ENCODE measurements at places on chromosomes 7 and 10. TPM values are rescaled to one million over a fixed set of nuclear protein-coding genes. Genes with fewer than 3 reads are reported as not detected.

- peak overlapping the region; percentile 13 for H3K4me3 ChIP-seq
- no peaks in the 10 kb centered on the region for H3K36me3 ChIP-seq
- no peaks in the 10 kb centered on the region for H3K27me3 ChIP-seq
Measured at GRCh38 chr7:95772771-95773581, 622 bp downstream of the DYNC1I1 start.

DNA sequence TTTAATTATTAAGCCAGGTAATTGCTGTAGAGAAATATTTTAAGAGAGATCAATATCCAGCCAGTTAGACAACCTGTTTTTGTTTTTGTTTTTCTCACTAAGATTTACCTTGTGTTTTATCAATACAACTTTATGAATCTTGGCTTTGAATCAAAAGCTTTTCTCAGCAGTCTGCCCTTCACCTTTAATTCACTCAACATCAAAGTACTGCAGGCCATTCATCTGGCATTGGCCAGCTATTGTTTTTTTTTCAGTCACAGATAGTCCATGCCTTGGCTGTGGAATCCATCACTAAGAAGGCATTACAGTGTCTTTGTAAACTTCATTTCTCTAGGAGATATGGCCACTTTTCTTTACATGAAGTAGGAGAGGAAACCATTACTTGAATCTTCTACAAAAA is 20.2 kb downstream of the SGCE start:
- no peak overlapping the region for H3K4me3 ChIP-seq
- no peak for DNase-seq
- H3K27me3 ChIP-seq = no peaks in the 10 kb centered on the region

- no peaks in the 10 kb centered on the region for H3K27me3 ChIP-seq
- peaks cover 8% of the 10 kb centered on the region for H3K4me1 ChIP-seq
- H3K27ac ChIP-seq = no peak overlapping the region
- no peaks in the 10 kb centered on the region for H3K36me3 ChIP-seq
- DNase-seq = no peak
- H3K4me3 ChIP-seq = peak overlapping the region; percentile 27
Measured at GRCh38 chr10:130190737-130191115, 54.5 kb downstream of the GLRX3 start.

Gene RASSF4
- total RNA-seq = 50.8 TPM

- no peaks in the 10 kb centered on the region for H3K4me1 ChIP-seq
- H3K36me3 ChIP-seq = peaks cover 4% of the 10 kb centered on the region
- DNase-seq = no peak
- H3K4me3 ChIP-seq = no peak overlapping the region
- H3K27ac ChIP-seq = no peak overlapping the region
- no peaks in the 10 kb centered on the region for H3K27me3 ChIP-seq
Measured at GRCh38 chr7:6020371-6021286, 10.5 kb upstream of the ANKRD61 start.

DNA sequence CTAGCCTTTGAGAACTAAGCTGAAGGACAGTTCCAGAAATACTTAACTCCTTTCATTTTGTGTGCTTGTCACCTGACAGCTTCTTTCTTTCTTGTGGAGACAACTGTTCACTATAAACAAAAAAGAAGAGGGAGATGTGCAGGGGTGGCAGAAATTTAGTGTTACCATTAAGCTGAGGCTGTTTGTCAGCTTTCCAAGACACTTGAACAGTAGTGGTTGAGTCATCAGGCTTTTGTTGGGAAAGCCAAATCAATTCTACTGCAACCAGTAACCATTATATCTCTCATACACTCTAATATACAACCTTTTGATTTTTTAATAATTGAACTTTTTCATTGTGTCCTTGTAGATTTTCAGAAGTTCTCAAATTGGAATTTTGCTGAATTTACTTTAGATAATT is 75.3 kb downstream of the POLL start:
- H3K4me1 ChIP-seq = no peaks in the 10 kb centered on the region
- DNase-seq = no peak
- H3K27ac ChIP-seq = no peak overlapping the region
- no peaks in the 10 kb centered on the region for H3K27me3 ChIP-seq
- no peaks in the 10 kb centered on the region for H3K36me3 ChIP-seq

- H3K27ac ChIP-seq = peak within 1 kb of the TSS; percentile 90
- H3K4me3 ChIP-seq = peak within 1 kb of the TSS; percentile 30
- peak; percentile 99 for DNase-seq
- H3K27me3 ChIP-seq = no peaks in the 10 kb centered on the region
Measured at GRCh38 chr7:95596198-95597063, at the start of gene PDK4. Gene PDK4, minus strand, starts transcription at chr7:95596516. Its CDS starts 223 bp downstream, at chr7:95596293.

DNA sequence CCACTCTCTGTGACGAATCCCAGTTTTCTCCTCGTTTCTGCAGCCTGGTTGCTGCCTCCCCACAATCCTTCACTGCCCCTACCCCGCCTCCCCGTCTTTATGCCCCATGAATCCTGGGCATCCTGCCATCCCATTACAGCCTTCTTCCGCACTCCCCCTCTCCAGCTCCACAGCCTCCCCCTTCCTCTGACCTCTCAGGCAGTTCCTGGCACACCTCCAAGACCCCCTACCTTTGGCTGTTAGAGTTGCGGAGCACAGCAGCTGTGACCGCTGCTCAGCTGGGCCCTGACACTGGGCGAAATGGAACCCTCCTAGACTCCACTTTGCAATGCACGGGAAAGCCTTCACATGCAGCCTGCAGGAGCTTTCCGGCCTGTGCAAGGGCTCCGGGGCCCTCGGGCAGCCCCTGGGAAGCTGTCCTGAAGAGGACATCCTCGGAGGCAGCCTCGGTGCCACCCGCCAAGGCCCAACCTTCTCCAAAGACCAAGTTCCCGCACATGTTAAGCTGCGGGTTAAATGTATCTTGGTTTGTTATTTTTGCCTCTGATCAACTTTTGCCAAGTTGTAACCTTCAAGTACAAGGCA is 400.7 kb upstream of the MKI67 start:
- DNase-seq = peak; percentile 6
- no peak overlapping the region for H3K27ac ChIP-seq
- H3K4me1 ChIP-seq = no peaks in the 10 kb centered on the region
- no peak overlapping the region for H3K4me3 ChIP-seq
- no peaks in the 10 kb centered on the region for H3K27me3 ChIP-seq
- H3K36me3 ChIP-seq = no peaks in the 10 kb centered on the region

GRCh38 chr10:97428572-97428981 is 2.6 kb downstream of the PGAM1 start:
- peaks cover 31% of the 10 kb centered on the region for H3K4me1 ChIP-seq
- no peaks in the 10 kb centered on the region for H3K27me3 ChIP-seq
- no peak for DNase-seq
- no peak overlapping the region for H3K4me3 ChIP-seq

GRCh38 chr10:49758249-49758930 is 3.7 kb downstream of the OGDHL start:
- no peak overlapping the region for H3K4me3 ChIP-seq
- H3K36me3 ChIP-seq = no peaks in the 10 kb centered on the region
- H3K27ac ChIP-seq = no peak overlapping the region
- peaks cover 12% of the 10 kb centered on the region for H3K4me1 ChIP-seq
- no peaks in the 10 kb centered on the region for H3K27me3 ChIP-seq
- no peak for DNase-seq

GRCh38 chr10:81108516-81109199 is 571.0 kb downstream of the SH2D4B start:
- no peak for DNase-seq
- H3K4me1 ChIP-seq = no peaks in the 10 kb centered on the region
- H3K27ac ChIP-seq = no peak overlapping the region
- H3K4me3 ChIP-seq = no peak overlapping the region

GRCh38 chr10:125057158-125058001 is 103.0 kb downstream of the CTBP2 start:
- no peak overlapping the region for H3K4me3 ChIP-seq
- H3K27me3 ChIP-seq = no peaks in the 10 kb centered on the region
- peak overlapping the region; percentile 59 for H3K27ac ChIP-seq

GRCh38 chr10:124007102-124007772 is 86.2 kb downstream of the CHST15 start:
- no peak overlapping the region for H3K27ac ChIP-seq
- no peak for DNase-seq
- no peaks in the 10 kb centered on the region for H3K27me3 ChIP-seq
- H3K4me3 ChIP-seq = no peak overlapping the region
- no peaks in the 10 kb centered on the region for H3K4me1 ChIP-seq

Gene OR2A7
- 14.5 TPM for total RNA-seq

DNA sequence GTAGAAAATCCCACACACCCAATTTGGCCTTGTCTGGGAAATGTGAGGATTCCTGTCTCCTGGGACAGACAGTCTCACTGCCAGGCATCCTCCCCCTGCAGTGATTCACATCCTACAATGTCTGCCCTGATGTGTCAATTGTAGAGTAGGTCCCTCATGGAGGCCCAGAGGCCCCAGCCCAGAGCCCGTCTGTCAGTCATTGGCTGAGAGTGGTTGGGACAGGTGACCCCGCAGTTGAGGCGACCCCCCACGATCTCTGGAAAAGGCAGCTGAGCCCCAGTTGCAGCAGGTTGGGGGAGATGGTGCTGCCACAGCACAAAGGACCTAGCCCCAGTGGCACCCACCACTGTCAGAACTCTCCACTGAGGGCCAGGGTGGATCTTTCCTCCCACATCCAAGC is 84.3 kb upstream of the INSIG1 start:
- DNase-seq = no peak
- H3K4me3 ChIP-seq = no peak overlapping the region
- H3K27ac ChIP-seq = peak overlapping the region; percentile 91
- H3K36me3 ChIP-seq = no peaks in the 10 kb centered on the region
- H3K4me1 ChIP-seq = peaks cover 29% of the 10 kb centered on the region

DNA sequence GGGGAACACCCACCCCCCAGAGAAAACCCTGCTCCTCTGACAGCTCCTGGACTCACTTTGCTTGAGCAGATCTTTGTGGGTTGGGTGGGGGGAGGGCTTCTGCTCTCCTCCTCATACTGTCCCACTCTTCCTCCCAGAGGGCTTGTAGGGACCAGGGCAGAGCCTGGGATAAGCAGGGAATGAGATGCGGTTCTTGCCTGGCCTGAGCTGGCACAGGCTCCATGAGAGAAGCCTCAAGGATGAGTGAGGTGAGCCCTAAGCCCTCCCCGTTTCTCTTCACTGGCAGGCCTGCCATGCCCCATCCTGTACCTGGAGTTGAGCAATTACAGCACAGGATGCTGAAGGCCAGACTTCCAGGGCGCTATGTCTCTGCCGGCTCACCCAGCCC is 134.7 kb downstream of the ADAM12 start:
- H3K27me3 ChIP-seq = no peaks in the 10 kb centered on the region
- DNase-seq = no peak
- no peaks in the 10 kb centered on the region for H3K4me1 ChIP-seq
- H3K27ac ChIP-seq = no peak overlapping the region
- H3K4me3 ChIP-seq = no peak overlapping the region

GRCh38 chr10:62380016-62380415 is 5.8 kb downstream of the ZNF365 start:
- no peaks in the 10 kb centered on the region for H3K27me3 ChIP-seq
- H3K27ac ChIP-seq = no peak overlapping the region
- H3K4me1 ChIP-seq = no peaks in the 10 kb centered on the region
- H3K4me3 ChIP-seq = no peak overlapping the region
- H3K36me3 ChIP-seq = no peaks in the 10 kb centered on the region

Gene MMD2
- not detected for total RNA-seq

DNA sequence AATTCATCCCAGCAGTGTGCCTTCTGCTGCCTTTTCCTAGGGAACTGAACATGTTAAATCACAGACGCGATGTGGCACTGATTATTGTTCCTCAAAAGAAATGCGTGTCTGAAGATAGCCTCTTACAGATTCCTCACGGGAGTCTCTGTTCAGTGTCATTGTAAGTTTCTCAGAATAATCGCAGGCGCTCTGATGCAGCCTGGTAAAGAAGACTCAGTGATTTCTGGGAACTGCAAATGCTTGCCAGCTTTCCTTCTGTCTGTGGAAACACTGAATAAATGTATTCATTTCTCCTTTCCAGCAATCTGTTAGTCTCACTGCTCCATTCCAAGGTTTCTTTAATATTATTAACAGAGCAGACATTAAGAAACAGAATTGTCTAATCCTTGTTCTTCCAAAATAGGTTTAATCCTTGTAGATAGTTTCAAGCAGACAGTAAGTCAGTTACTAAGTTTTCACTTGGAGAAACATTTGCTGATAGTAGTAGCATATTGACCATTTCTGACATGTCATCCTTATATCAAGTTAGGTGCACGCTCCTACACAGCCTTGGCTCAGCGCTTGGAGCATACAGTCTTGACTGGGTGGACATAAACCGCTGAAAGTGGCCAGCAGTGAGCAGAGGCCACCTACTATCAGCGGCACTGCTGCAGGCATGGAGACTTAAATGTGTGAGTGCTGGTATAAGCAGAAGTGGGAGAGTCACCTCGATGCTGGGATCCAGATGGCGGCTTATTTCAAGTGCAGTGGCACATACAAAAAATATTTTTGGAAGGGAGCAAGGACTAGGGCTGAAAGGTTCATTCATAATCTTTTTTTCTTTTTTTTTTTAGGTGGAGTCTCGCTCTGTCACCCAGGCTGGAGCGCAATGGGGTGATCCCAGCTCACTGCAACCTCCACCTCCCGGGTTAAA is 27.7 kb downstream of the MMRN2 start:
- H3K27me3 ChIP-seq = no peaks in the 10 kb centered on the region
- H3K36me3 ChIP-seq = peaks cover 2% of the 10 kb centered on the region
- no peaks in the 10 kb centered on the region for H3K4me1 ChIP-seq
- H3K27ac ChIP-seq = no peak overlapping the region
- no peak overlapping the region for H3K4me3 ChIP-seq

Gene GRK5
- total RNA-seq = 4.9 TPM

- no peaks in the 10 kb centered on the region for H3K4me1 ChIP-seq
- H3K4me3 ChIP-seq = no peak overlapping the region
- no peaks in the 10 kb centered on the region for H3K27me3 ChIP-seq
- H3K27ac ChIP-seq = no peak overlapping the region
Measured at GRCh38 chr10:1229116-1229515, 172.9 kb downstream of the WDR37 start.

Gene ZNF365
- total RNA-seq = 1.0 TPM

Gene CNTNAP2
- 1.0 TPM for total RNA-seq

DNA sequence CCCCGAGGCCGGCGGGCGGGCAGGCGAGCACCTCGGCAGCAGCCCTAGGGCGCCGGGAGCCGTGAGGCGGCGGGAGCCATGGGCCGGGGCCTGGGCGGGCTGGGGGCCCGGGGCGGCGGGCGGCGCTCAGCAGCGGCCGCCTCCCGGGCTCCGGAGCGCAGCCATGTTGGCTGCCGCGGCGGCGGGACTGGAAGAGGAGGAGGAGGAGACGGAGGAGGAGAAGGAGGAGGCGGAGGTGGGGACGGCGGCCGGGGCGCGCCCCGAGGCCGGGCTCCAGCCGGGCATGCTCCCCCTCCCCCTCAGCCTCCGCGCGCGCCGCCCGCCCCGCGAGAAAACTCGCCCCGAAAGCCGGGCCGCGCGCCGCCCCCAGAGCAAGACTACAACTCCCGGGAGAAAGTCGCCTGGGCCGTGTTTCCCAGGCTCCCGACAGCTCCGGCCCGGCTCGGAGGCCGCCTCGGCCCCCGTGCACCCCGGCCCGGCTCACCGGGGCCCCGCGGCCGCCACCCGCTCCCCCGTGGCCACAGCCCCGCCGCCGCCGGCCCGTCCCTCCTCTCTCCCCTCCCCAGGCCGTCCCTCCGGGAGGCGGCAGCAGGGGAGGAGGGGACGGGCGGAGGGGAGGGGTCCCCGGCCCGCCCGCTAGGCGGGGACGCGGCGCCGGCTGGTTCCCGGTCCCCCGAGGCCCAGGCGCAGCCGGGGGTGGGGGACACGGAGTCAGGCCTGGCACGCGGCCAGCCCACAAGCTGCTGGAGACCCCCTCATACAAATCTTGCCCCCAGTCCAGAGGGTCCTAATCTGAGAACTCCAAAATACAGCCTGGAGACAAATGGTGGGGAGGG is at the start of gene DLG5:
TSS of gene DLG5 (minus strand) at position 190 of the 836 bp plus-strand sequence. CDS start 235 bp downstream, outside the sequence.
- peak; percentile 64 for DNase-seq
- no peaks in the 10 kb centered on the region for H3K36me3 ChIP-seq
- peaks cover 31% of the 10 kb centered on the region for H3K4me1 ChIP-seq
- peak within 1 kb of the TSS; percentile 57 for H3K27ac ChIP-seq
- H3K27me3 ChIP-seq = no peaks in the 10 kb centered on the region

Gene PAX4
- total RNA-seq = not detected

GRCh38 chr7:155412416-155413253 is 45.3 kb upstream of the EN2 start:
- H3K4me1 ChIP-seq = no peaks in the 10 kb centered on the region
- peak; percentile 81 for DNase-seq
- H3K36me3 ChIP-seq = no peaks in the 10 kb centered on the region
- H3K27me3 ChIP-seq = peaks cover 6% of the 10 kb centered on the region

Gene TYSND1
- total RNA-seq = 16.2 TPM
